ENCODE measurements at places on chromosomes 4 and X.

DNA sequence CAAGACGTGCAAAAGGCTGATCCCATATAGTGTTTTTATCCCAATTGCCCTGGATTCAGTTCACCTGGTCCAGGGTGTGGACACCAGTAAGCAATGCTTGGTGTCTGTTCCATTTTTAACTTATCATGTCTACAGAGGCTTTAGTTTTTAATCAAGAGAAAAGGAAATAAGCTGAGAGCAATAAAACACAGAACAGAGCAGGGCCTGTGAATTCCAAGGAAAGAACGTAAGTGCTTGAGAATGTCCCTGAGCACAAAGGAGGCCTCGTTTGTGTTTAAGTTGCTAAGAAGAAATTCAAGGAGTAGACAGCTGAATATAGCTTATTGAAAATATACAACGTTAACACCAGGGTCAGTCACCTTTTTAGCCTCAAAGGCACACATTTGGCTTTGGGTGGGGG lies 191.3 kb downstream of the GPC3 start:
- no peak for DNase-seq

DNA sequence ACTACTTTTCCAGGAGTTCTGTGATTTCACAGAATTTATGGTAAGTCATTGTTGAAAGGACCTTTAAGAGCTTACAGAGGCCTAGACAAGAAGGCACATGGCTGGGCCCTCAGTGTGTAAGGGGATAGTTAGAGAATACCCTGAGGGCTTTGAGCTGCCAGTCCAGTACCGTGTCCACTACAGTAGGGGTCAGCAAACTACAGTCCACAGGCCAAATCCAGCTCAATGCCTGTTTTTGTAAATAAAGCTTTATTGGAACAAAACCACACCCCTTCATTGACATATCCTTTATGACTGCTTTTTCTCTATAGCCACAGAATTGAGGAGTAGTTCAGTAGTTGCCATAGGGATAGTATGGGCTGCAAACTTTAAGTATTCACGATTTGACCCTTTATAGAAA lies 176.2 kb downstream of the MID1 start:
- no peak for DNase-seq

GRCh38 chr4:121764702-121765367 lies at the start of gene SMIM43:
TSS of gene SMIM43 (minus strand) at chr4:121765164. CDS start at chr4:121765105, 59 bp downstream.
- no peak for DNase-seq

DNA sequence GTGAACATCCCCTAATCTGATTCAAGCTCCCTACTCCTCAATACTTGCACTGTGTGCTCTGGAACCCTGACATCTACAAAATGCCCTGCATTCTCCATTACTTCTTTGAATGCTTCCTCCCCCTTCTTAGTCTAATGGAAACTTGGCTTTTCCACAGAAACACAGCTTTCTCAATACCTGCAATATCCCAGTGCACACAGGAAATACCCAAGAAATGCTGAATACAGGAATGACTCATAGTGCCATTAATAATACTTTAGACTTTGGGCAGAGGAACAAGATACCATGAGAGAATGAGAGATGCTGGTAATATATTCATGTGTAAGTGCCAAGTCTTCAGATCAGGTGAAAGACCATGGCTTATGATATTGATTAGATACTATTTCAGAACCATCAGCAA lies 5.6 kb downstream of the QRFPR start:
- no peak for DNase-seq

DNA sequence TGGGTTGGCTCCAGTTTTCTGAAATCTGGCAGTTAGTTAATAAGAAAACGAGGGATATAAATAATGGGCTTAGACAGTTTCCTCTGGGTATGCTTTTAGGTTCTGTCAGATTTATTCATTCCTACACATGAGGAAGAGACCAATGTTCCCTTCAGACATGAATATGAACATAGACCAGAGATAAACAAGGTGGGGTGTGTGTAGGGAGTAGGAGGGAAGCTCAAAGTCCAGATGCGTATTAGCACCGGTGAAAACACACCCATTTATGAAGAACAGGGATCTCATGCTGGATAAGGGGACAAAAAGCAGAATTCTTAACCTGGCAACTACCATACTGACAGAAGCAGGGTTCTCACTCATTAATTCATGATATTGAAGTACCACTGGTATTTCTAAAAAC lies 223.0 kb downstream of the SOWAHB start:
- DNase-seq, result no peak

DNA sequence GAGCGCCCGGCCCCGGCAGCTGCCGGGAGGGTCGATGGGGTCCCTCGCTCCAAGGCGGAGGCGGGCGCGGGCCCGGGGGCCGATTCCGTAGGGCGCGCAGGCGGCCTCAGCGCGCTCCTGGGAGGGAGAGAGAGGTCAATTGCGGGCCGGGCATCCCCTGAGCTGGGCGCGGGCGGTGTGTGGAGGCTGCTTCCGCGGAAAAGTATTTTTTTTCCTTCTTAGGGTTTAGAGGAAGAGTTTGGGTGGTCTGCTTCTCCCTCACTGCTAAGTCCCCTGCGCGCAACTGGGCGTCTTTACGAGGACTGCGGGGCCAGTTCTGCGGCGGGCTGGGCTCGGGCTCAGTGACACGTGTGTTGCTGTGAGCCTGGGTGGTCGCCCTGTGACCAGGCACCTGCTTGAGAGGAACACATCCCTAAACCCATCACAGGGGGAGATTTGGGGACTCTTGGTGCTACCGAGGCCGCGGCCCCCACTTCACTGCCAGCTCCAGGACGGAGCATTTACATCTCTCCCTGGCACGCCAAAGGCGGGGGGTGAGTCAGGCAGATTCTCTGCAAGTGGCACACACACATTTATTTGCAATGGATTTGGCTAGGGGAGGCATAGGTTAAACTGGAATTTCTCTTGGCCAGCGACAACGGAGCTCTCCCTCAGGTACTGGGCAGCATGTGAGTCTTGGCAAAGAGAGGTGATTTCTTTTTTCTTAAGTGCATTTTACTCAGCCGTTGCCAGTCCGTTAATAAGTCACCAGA lies 151.2 kb upstream of the SLC4A4 start:
- peak; percentile 83 for DNase-seq
